Esophagus muscularis mucosa (tissue), 4 donors: ENCODE measurements at places on chromosomes 2 and 18. TPM values are rescaled to one million over a fixed set of nuclear protein-coding genes. Genes with fewer than 3 reads are reported as not detected.

The MYL1 gene
- not detected for total RNA-seq

The REG3A gene
- total RNA-seq: not detected

The CHPF gene
- total RNA-seq: 67.8 TPM

DNA sequence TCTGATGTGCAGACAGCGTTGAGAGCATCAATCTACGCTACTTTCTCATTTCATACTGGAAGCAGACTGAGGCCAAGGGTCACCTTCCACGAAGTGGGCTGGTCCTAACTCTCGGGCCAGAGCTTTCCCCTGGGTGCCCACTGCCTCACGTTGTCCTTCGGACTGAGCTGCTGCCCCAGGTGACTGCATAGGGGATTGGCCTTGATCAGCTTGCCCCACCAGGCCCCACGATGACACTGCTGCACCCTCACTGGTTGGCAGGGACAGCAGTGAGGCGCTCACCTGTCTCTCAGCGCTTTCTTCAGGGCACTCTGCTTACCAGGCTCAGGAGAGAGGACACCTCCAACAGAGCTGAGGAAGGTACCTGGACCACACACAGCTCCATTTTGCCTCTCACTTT is 47.3 kb downstream of the CABLES1 start:
- no peak overlapping the region for H3K27ac ChIP-seq
- no peaks in the 10 kb centered on the region for H3K36me3 ChIP-seq
- DNase-seq: no peak
- no peak overlapping the region for H3K4me3 ChIP-seq
- peaks cover 5% of the 10 kb centered on the region for H3K4me1 ChIP-seq
- no peaks in the 10 kb centered on the region for H3K27me3 ChIP-seq

GRCh38 chr2:219133976-219134375 is 26.6 kb downstream of the NHEJ1 start:
- no peak overlapping the region for H3K27ac ChIP-seq
- H3K4me1 ChIP-seq: peaks cover 18% of the 10 kb centered on the region
- H3K4me3 ChIP-seq: no peak overlapping the region
- no peak for DNase-seq
- H3K36me3 ChIP-seq: peaks cover 2% of the 10 kb centered on the region

GRCh38 chr2:188788621-188789020 is 185.6 kb upstream of the COL3A1 start:
- H3K4me3 ChIP-seq: no peak overlapping the region
- H3K4me1 ChIP-seq: peaks cover 34% of the 10 kb centered on the region

DNA sequence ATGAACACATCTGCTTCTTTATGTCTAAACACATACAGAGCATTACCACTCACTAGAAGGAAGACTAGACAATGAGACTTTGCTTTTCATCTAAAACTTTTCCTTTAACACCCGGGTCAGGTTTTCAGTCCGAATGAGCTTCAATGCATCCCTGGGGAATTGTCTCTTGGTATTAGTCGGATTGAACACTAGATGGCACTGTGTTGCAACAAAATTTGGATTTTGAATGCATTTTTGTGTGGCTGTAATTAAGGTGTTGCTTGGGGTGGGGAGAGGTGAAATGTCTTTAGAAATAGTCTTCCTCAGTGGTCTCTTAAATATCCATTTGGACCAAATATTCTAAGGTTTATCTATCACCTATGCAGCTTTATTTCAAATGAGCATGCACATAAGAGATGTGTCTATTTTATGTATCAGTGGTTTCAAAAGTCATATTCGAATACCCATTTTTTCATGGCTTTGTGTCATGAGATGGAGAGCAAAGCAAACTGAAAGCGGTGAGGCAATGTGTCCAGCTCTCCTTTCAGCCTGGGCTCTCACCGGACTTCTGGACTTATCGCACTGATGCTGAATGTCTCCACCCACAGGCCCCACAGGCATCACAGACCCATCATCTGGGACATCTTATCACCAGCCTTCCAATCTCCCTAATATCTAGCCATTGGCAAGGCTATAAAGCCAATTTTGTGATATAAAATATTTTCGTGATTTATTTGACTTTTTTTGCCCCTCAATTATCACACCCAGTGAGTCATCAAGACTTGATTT is 510.3 kb downstream of the RNF144A start:
- H3K27ac ChIP-seq: no peak overlapping the region
- peaks cover 4% of the 10 kb centered on the region for H3K4me1 ChIP-seq
- H3K36me3 ChIP-seq: no peaks in the 10 kb centered on the region
- no peak overlapping the region for H3K4me3 ChIP-seq

DNA sequence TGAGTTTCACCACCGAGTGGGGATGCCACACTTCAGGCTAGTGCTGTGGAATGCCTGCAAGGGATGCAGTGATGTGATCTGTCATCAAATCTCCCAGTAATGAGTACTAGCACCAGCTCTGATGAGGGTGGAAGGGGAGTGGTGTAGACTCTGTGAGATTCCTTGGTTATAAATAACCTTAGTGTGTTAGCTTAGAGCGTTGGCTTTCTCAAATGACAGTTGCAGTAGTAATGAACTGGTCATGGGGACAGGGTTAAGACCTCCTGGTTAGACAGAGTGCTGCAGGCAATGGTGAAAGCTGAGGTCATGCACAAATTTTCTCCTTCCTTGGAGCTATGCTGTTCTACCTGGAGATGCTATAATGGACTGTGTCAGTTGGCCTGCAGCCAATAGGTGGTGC is 1063.4 kb upstream of the CRIM1 start:
- no peaks in the 10 kb centered on the region for H3K4me1 ChIP-seq
- H3K36me3 ChIP-seq: no peaks in the 10 kb centered on the region
- H3K4me3 ChIP-seq: no peak overlapping the region
- no peaks in the 10 kb centered on the region for H3K27me3 ChIP-seq

DNA sequence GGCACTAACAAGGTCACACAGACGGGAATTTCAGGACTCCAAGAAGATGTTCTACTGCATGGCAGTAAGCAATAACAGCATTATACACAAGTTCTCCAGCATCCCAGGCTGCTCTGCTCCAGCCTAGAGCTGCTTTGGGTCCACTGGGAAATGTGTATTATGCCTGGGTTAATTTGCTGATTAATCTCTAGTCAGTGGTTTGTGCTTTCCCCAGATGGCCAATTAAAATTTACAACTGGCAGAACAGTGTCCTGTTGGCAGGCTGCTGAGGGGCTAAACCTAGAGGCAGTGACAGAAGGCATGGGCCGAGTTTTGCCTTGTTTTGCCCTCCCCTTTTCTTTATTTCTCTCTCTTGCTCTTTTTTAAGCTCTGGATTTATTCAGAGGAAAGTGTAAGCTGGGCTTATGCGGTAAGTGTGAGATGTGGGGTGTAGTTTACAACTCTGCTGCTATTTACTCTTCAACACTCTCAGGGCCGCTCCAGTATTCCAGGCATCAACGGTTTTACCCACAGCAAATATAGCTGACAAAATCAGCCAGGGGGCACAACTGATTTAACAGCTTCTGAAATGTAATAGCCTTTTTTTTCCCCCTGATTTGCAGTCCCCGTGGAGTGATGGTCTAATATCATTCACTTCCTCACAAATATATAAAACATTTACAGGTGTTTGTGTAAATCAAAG is 348.0 kb downstream of the GPD2 start:
- H3K27me3 ChIP-seq: no peaks in the 10 kb centered on the region
- no peaks in the 10 kb centered on the region for H3K4me1 ChIP-seq
- no peak overlapping the region for H3K27ac ChIP-seq
- no peak for DNase-seq

GRCh38 chr2:219254590-219255201 is 978 bp upstream of the TUBA4A start:
- no peaks in the 10 kb centered on the region for H3K27me3 ChIP-seq
- H3K36me3 ChIP-seq: peaks cover 17% of the 10 kb centered on the region
- peak overlapping the region; percentile 86 for H3K27ac ChIP-seq
- peaks cover 53% of the 10 kb centered on the region for H3K4me1 ChIP-seq

- peaks cover 60% of the 10 kb centered on the region for H3K4me1 ChIP-seq
- no peaks in the 10 kb centered on the region for H3K36me3 ChIP-seq
- DNase-seq: no peak
- H3K27me3 ChIP-seq: no peaks in the 10 kb centered on the region
- peak overlapping the region; percentile 52 for H3K27ac ChIP-seq
These were observed 15.1 kb downstream of the CYRIA start for GRCh38 chr2:16650287-16651249.

DNA sequence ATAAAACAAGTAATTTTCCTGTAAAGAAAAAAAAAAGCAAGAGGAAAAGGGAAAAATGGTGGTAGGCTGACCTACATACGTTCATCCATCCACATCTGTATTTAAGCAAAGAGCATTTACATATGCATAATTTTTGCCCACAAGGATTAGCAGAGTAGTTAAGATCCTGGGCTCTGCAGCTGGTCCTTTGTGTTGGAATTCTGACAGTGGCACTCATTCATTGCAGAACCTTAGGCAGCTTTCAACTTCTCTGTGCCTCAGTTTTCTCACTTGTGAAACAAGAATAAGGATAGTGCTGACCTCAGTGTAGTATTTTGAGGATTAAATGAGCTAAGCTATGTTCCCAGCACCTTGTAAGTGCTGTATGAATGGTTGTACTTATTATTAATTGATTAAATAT is 211.3 kb downstream of the ARL4C start:
- no peak overlapping the region for H3K4me3 ChIP-seq
- H3K4me1 ChIP-seq: no peaks in the 10 kb centered on the region
- H3K27ac ChIP-seq: no peak overlapping the region
- no peak for DNase-seq

GRCh38 chr2:6866275-6866671 is 566 bp upstream of the CMPK2 start:
- H3K4me1 ChIP-seq: peaks cover 33% of the 10 kb centered on the region
- H3K36me3 ChIP-seq: peaks cover 10% of the 10 kb centered on the region

- peaks cover 45% of the 10 kb centered on the region for H3K36me3 ChIP-seq
- DNase-seq: no peak
- H3K27me3 ChIP-seq: no peaks in the 10 kb centered on the region
- no peak overlapping the region for H3K27ac ChIP-seq
- no peaks in the 10 kb centered on the region for H3K4me1 ChIP-seq
These were observed 16.1 kb downstream of the CEBPZ start for GRCh38 chr2:37215250-37215649.

- H3K27me3 ChIP-seq: no peaks in the 10 kb centered on the region
- no peak overlapping the region for H3K4me3 ChIP-seq
- no peaks in the 10 kb centered on the region for H3K36me3 ChIP-seq
These were observed 131.5 kb upstream of the L3MBTL4 start for GRCh38 chr18:6546229-6546628.

DNA sequence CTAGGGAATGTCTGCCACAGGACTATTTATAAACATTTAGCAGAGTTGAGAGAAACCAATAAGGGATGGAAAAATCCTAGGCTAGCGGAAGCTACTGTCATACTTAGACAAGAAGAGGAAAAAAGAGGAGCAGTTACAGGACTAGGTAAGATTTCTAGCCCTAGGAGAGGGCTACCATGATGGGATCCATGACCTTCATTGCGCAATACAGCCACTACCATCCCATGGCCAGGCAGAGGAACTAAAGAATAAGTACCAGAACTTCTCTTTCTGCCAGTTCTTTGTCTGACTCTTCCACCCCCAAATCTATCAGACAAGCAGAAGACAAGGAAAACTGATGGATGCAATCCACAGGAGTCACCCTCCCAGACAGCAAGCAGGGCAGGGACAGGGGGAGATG is 417.0 kb upstream of the CHST9 start:
- no peak for DNase-seq
- no peaks in the 10 kb centered on the region for H3K27me3 ChIP-seq
- H3K4me1 ChIP-seq: no peaks in the 10 kb centered on the region
- no peak overlapping the region for H3K4me3 ChIP-seq
- no peaks in the 10 kb centered on the region for H3K36me3 ChIP-seq

DNA sequence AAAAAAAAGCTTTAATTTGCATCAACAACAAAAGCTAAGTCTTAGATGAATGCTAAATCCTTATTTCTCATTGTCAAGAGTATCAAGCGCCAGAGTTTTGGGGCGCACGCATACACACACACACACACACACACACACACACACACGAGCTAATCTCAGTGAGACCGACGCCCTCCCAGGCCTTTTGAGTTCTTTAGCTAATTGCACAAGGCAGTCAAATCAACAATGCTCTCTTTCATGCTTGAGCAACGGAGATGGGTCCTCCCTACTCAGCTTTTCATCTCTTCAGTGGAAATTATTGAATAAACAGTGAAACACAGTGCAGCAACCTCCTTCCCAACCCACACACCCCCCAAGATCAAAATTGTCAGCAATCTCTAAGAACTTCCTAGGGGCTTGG is 19.2 kb downstream of the GKN1 start:
- no peaks in the 10 kb centered on the region for H3K4me1 ChIP-seq
- H3K36me3 ChIP-seq: no peaks in the 10 kb centered on the region
- H3K27ac ChIP-seq: no peak overlapping the region
- DNase-seq: no peak
- no peak overlapping the region for H3K4me3 ChIP-seq
- no peaks in the 10 kb centered on the region for H3K27me3 ChIP-seq

DNA sequence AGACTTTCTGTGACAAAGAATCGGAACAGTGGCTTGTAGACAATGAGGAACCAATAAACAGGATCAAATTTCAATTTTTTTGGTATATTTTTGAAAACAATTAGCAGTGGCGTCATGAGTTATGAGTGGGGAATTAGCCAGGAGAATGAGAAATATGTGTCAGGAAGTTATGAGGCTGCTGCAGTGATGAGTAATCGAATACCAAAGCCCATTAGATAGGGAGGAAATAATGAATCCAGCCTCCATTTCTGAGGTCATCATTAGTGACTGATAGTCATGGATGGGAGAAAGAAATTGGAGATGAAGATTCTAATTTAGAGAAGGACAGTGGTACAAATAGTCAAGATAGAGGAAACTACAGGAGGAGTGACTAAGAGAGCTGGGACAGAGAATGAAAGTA is 673.1 kb upstream of the VRK2 start:
- no peak overlapping the region for H3K4me3 ChIP-seq
- no peak overlapping the region for H3K27ac ChIP-seq
- DNase-seq: no peak
- H3K36me3 ChIP-seq: no peaks in the 10 kb centered on the region
- H3K4me1 ChIP-seq: no peaks in the 10 kb centered on the region
- H3K27me3 ChIP-seq: no peaks in the 10 kb centered on the region

DNA sequence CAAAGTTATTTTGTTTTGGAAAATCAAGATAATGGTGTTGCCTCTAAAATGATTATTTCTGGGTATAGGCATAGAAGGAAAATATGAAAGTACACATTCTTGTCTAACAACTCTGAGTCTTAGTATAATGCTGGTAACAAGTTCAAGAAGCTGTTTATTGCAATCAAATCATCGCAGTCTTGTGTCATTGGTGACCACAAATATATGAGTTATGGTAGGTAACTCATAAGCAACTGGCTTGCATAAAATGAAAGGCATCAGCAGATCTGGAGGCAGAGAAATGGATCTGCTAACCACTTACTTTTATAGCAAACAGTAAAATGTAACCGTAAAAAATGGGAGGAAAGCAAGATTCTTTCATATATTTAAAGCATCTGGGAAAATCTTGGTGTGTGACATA is 156.2 kb upstream of the TCF4 start:
- no peak for DNase-seq
- no peak overlapping the region for H3K27ac ChIP-seq
- no peak overlapping the region for H3K4me3 ChIP-seq
- no peaks in the 10 kb centered on the region for H3K4me1 ChIP-seq
- H3K27me3 ChIP-seq: no peaks in the 10 kb centered on the region
- H3K36me3 ChIP-seq: no peaks in the 10 kb centered on the region
